ENCODE measurements at places on chromosomes 7 and 10. TPM values are rescaled to one million over a fixed set of nuclear protein-coding genes. Genes with fewer than 3 reads are reported as not detected.

DNA sequence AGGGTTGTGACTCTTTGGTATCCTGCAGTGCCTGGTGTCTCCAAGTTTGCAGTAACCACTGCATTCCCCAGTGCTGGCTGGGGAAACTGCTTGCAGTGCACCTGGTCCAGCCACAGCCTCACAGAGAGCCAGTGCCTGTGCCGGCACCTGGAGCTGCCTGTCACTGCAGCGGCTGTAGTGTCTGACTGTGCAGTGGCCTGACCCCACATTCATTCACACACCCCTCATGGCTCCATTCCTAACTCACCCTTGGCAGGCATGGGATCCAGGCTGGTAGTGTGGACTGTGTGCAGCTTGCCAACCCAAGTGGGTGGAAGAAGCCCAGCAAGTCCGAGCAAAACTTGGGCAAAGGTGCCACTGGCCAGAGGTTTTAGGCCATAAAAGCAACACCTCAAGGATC lies 3.7 kb upstream of the CYP3A43 start:
- DNase-seq = no peak

DNA sequence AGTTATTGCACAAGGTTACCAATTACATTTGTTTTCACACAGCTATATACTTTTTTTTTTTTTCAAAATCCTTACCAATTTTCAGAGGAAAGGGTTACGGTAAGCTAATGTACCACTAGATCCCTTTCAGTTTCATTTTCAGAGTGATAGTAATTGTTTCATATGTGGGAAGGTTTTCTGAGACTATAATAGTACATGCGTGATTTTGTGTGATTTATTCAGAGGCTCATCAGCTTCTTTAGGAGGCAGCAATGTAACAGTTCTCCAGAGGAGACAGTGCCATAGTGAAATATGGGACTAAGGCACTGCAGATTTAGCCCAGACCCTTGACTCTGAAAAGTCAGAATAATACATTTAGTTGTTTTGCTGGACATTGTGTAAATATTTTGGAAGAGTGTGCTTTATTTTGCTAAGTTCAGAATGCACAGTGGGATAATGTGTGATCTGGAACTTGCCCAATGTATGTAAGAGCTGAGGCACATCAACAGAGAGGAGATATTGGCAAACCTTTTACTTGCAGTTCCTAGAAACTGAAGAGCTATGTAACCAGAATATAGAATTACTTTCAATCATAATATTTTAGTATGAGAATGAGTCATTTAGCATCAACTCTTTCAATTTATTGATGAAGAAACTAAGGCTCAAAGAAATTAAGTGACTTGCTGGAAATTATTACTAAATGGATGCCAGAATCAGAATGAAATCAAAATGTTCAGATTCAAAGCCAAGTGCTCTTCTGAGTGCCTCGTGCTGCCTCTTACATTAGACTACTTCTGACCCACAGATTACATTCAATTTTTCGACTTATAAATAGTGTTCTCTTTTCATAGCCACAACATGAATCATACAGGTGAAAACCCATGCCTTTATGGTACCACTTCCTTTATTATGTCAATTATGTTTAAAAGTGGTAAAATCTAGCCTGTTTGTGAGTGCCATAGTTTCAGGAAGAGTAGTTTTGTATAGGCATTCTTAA lies 207.7 kb upstream of the TEX47 start:
- no peak for DNase-seq

DNA sequence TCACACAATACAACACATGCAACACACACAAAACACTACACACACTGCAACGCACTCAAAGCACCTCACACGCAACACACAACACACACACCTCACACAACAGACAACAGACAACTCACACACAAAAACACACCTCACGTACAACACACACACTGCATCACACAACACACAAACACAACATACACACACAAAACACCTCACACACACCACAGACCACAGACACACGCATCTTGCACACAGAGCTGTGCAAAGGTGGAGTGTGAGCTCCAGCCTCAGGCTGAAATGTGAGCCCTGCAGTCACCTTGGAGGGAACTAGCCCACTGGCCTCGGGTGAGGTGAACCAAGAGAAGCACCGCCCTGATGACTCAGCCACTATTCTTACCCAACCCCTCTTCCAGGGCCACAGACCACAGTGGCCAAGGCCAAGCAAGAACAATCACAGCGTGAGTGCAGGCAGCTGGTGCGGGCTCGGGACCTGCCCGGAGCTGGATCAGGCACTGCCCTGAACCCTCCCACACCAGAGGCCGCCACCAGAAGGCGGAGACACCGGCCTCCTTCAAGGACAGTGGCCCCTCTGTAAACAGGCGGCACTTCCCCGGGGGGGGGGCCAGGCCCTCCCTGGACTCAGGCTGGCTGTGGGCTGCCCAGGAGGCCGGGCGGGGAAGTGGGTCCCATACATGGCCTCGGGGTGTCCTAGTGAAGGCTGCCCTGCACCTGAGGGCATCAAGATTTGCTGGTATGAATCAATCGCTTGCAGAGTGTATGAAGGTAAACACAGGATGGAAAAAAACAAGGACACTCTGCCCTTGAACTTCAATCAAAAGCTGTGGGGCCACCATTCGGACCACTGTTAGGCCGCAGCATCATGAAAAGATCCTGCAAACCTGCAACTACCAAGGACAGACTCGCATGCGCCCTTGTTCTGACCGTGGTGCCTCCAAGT lies 106.7 kb downstream of the TNS3 start:
- peak; percentile 90 for DNase-seq

GRCh38 chr10:3866332-3866731 lies 81.3 kb upstream of the KLF6 start:
- DNase-seq = no peak

The CNPY4 gene
- 9.5 TPM for total RNA-seq

DNA sequence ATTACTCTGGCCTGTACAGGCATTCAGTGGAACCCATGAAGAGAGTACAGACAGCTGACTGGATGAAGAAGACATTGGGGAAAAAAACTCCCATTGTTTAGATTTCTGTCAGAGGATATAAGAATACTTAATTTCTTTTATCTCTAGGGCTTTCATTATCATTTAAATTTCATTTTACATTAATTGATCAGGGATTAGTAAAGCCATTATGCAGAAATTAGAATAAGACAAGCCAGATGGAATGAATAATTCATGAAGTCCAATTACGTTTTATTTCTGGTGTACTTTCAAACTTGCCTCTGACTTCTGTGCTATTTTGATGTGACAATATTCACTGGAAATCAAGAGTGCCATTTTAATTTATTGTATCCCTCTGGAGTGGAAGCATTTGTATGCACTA lies 247.0 kb downstream of the SLC25A13 start:
- DNase-seq = no peak

GRCh38 chr10:86664341-86665217 lies 3.7 kb upstream of the LDB3 start:
- DNase-seq = peak; percentile 82

DNA sequence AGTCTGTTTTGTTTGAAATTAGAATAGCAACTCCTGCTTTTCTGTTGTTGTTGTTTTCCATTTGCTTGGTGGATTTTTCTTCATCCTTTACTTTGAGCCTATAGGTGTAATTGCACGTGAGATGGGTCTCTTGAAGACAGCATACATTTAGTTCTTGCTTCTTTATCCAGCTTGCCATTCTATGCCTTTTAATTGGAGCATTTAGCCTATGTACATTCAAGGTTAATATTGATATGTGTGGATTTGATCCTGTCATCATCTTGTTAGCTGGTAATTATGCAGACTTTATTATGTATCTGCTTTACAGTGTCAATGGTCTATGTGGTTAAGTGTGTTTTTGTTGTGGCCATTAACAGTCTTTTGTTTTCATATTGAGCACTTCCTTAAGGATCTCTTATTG lies 708.9 kb upstream of the ANKRD30A start:
- DNase-seq = no peak

- no peak for DNase-seq
Measured at GRCh38 chr7:100693312-100694097, 545 bp downstream of the GIGYF1 start.

- no peak for DNase-seq
Measured at GRCh38 chr10:127216786-127217185, 20.4 kb upstream of the INSYN2A start.

DNA sequence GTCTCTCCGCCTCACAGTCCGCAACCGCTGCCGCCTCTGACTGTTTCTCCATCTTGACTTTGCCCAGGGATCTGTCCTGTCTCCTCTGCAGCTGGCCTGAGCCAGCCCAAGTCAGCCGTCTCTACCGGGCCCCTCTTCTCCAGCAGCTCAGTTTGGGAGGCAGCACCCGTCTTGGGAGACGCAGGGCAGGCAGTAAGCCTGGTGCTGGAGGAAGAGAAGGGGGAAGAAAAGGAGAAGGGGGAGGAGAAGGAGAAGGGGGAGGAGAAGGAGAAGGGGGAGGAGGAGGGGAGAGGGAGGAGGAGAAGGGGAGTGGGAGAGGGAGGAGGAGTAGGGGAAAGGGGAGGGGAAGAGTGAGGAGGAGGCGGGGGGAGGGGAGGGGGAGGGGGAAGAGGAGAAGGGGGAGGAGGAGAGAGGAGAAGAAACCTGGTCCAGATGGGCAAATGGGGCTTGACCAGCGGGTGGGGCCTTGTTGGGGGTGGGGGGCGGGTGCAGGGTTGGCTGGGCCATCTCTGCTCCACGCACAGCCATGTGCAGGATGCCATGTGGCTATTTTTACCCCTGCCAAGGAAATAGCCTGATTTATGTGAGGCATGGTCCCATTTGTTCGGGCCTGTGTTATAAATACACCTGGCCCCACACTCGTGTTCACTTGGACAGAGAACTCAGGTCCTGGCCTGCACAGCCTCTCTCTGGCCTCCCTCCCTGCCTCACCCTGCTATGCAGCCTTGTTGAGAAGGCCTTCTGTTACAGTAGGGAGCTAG lies 35.9 kb upstream of the FZD9 start:
- peak; percentile 51 for DNase-seq

The PLAU gene
- 7.5 TPM for total RNA-seq

- no peak for DNase-seq
Measured at GRCh38 chr10:5627486-5628044, 38.8 kb downstream of the ASB13 start.

- DNase-seq = no peak
Measured at GRCh38 chr10:45197816-45198485, 117.5 kb downstream of the OR13A1 start.

- no peak for DNase-seq
Measured at GRCh38 chr10:62560201-62560819, 186.1 kb downstream of the ZNF365 start.

GRCh38 chr7:43302211-43302711 lies 189.8 kb downstream of the HECW1 start:
- DNase-seq = no peak

- no peak for DNase-seq
Measured at GRCh38 chr7:7737674-7738073, 19.3 kb upstream of the RPA3 start.

GRCh38 chr7:140041659-140042385 lies 20.9 kb downstream of the PARP12 start:
- DNase-seq = no peak

- DNase-seq = no peak
Measured at GRCh38 chr10:133405844-133406527, 12.0 kb downstream of the MTG1 start.

The PHYH gene
- 181 TPM for total RNA-seq

GRCh38 chr10:35386594-35387174 lies 50.4 kb downstream of the CCNY start:
- peak; percentile 62 for DNase-seq
